ENCODE measurements at places on chromosomes 3 and 15.

DNA sequence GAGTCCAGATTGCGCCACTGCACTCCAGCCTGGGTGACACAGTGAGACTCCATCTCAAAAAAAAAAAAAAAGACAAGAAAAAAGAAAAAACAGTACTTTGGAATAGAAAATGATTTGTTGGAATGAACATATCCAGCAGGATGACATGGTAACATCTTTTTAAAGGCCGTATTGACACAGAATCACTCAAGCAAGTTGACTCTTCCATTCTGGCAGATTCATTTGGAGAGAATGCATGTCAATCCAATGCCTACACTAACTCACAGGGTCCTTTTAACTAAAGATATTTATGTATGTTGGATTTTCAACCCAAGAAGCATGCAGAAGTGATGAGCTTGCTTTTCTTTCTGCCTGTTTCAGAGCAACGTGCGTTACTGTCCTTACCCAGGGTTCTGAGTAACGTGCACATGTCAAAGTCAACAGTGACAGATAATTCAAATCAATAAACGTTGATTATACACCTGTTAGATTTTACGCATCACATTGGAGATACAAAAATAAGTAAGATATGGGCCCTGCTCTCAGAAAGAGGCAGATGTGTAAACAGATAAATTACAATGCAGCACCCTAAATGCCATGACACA is 77.1 kb upstream of the FNDC3B start:
- no peak for DNase-seq

- DNase-seq, result no peak
Measured at GRCh38 chr3:122295266-122296062, 29.6 kb upstream of the CSTA start.

- no peak for DNase-seq
Measured at GRCh38 chr3:124281453-124282316, 289.8 kb upstream of the ROPN1 start.

DNA sequence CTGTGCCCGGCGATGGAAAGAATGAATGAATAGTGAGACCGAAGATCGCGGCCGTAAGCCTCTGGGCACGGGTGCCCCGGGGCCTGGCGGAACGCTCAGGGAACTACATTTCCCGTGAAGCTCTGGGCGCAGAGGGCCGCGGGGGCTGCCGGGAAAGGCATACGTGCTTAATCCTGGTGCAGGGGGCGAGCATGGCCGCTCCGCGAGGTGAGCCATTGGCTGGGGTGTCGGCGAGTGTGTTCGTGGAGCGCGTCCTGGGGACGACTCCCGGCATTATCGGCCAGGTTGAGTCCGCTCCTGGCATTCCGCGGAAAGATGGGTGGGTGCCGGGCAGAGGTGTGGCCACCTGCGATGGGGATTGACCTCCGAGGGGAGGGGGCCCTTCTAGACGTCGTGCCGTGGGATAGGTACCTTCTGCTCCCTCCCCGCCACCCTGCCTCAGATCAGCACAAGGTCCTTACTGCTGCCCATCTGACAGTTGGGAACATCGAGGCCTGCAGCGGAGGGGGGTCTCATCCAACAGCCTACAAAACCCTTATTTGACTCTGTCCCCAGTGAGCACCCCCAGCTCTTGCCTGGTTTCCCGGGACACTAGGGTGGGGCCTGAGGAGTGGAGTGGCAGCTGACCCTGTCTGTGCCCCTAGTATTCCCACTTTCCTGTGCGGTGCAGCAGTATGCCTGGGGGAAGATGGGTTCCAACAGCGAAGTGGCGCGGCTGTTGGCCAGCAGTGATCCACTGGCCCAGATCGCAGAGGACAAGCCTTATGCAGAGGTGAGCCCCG is at the start of gene MPI:
MPI (plus strand) TSS at position 160 of the 782 bp plus-strand sequence; CDS start at position 192, 32 bp downstream.
- DNase-seq, result peak; percentile 80

GRCh38 chr3:133115176-133115575 is 77.0 kb downstream of the TMEM108 start:
- DNase-seq, result no peak

GRCh38 chr3:53837331-53837730 is 8.9 kb downstream of the CHDH start:
- DNase-seq, result no peak
